ENCODE measurements at places on chromosomes 16 and 17.
A peak's percentile ranks its signal among the peaks of the same experiment; 100 is the strongest.

DNA sequence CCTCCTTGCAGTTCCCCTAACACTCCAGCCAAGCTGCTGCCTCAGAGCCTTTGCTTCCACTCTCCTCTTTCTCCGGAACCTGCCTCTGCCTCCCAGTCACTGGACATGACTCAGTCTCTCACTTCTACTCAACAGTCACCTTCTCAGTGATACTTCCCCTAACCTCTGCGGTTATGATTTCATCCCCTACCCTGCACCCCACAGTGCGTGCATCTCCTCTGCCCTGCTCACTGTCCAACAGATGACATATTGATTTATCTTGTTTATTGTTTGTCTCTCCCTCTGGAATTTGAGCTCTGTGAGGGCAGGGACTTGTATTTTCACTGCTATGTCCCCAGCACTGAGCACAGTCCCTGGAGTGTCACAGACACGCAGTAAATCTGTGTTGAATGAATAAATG is 100.7 kb downstream of the CYLD start:
- peaks cover 23% of the 10 kb centered on the region for H3K4me1 ChIP-seq
- no peaks in the 10 kb centered on the region for H3K27me3 ChIP-seq
- H3K36me3 ChIP-seq = no peaks in the 10 kb centered on the region
- DNase-seq = peak; percentile 15
- no peak overlapping the region for H3K27ac ChIP-seq

- peaks cover 6% of the 10 kb centered on the region for H3K4me1 ChIP-seq
- peaks cover 72% of the 10 kb centered on the region for H3K36me3 ChIP-seq
- no peak for DNase-seq
- H3K4me3 ChIP-seq = no peak overlapping the region
- H3K27ac ChIP-seq = no peak overlapping the region
Observed at GRCh38 chr16:4507588-4508345, 30.8 kb downstream of the CDIP1 start.

- H3K4me3 ChIP-seq = no peak overlapping the region
- no peak for DNase-seq
- no peaks in the 10 kb centered on the region for H3K27me3 ChIP-seq
- no peaks in the 10 kb centered on the region for H3K4me1 ChIP-seq
- no peak overlapping the region for H3K27ac ChIP-seq
- no peaks in the 10 kb centered on the region for H3K36me3 ChIP-seq
Observed at GRCh38 chr16:3346041-3346440, 9.6 kb upstream of the OR2C1 start.

DNA sequence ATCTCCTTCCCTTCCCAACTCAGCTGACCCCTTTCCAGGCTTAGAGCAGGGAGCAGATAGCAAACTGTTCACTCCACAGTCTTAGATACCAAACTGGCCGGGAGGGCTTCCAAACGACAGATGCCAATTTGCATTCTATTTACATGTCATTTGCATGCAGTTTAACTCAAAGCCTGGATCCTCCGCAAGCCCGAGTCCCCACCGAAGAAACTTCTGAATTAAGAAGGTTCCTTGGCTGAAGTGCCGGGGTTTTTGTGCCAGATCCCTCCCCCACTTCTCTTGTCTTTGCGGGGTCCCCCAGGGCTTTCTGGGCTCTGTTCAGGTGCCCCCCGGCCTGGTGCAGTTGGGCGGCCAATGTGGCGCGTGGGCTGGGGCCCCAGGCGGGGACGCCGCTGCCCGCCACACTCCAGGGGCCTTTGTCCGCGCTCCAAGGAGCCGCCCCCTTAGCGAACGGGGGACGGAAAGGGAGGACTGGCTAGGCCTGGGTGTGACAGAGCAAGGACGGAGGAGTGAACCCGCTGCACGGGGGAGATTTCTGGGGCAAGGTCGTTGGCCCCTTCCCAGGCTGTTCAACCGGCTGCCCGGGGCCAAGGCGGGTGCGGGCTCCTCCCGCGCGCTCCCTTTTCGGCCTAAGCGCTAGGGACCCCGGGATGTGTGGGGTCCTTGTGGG is 1.2 kb downstream of the GPRC5B start:
- peak overlapping the region; percentile 79 for H3K4me3 ChIP-seq
- no peaks in the 10 kb centered on the region for H3K36me3 ChIP-seq
- peak; percentile 51 for DNase-seq
- no peak overlapping the region for H3K27ac ChIP-seq
- H3K27me3 ChIP-seq = no peaks in the 10 kb centered on the region

GRCh38 chr17:46732754-46733398 is 85.6 kb downstream of the WNT3 start:
- H3K4me3 ChIP-seq = no peak overlapping the region
- H3K4me1 ChIP-seq = peaks cover 7% of the 10 kb centered on the region
- peak overlapping the region; percentile 14 for H3K27ac ChIP-seq
- H3K36me3 ChIP-seq = peaks cover 48% of the 10 kb centered on the region

GRCh38 chr17:79126139-79126538 is 51.5 kb downstream of the ENGASE start:
- DNase-seq = no peak
- peaks cover 17% of the 10 kb centered on the region for H3K27me3 ChIP-seq
- H3K27ac ChIP-seq = no peak overlapping the region
- no peaks in the 10 kb centered on the region for H3K36me3 ChIP-seq

GRCh38 chr17:55652114-55652823 is 70.4 kb downstream of the TMEM100 start:
- no peak overlapping the region for H3K27ac ChIP-seq
- no peak for DNase-seq
- no peaks in the 10 kb centered on the region for H3K36me3 ChIP-seq
- peaks cover 2% of the 10 kb centered on the region for H3K27me3 ChIP-seq

DNA sequence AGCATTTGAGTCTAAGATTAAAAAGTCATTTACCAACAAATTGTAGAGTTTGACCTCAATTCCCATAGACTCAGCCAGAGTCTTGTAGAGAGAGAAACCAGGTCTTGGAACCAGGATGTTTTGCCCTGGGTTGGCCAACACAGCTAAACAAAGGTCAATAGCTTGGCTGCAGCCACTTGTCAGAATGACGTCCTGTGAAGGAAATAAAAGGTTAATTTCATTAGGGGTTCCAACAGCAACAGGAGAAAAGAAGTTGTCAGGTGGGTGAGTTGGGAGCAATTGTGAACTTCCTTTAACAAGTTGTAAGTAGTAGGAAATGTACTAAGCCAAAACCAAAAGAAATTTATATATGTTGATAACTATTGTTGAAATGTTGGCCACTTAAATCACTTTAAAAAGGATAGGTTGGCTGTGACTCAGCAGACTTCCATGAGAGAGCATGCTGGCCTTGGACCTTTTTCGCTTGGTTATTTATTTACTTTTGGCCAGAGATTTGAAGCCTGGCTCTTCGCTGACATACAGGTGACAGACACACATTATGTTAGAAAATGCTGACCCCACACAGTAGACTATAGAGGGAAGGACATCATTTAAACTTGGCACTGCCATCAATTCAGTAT is 4.3 kb downstream of the TAT start:
- no peak for DNase-seq
- H3K27me3 ChIP-seq = peaks cover 21% of the 10 kb centered on the region
- no peaks in the 10 kb centered on the region for H3K4me1 ChIP-seq
- H3K36me3 ChIP-seq = no peaks in the 10 kb centered on the region
- H3K27ac ChIP-seq = no peak overlapping the region
- no peak overlapping the region for H3K4me3 ChIP-seq

Measured in mesenchymal stem cell (in vitro differentiated cells and primary cell).